ENCODE measurements at places on chromosomes 2 and 18.

DNA sequence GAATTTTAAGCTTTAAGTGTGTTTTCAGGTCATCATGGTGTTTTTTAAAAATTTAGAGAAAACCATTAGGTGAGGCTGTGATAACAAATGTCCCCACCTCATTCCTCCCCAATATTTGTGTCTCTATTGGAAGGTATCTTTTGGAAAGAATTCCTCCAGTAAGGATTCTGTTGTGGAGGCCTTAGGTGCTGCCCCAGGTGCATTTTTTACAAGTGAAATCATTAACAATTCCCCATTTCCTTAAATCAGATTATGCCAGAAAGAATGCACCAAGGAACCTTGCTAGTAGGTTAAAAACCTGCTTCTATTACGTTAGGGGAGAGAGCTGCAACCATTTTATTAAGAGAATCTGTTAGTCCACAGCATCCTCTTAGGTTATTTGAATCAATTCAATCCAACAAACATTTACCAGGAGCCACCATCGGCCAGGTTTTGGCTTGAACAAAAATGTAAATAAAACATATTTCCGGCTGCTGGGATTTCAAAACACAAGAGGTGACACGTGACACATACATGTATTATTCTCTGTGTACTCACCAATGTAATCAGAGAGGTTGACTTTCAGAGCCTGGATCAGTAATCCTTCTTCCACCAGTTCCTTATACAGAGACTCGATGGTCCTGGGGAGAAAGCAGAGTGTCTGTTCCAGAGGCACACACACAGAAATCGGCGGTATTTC, 112.5 kb upstream of the ASB18 start:
- no peak for DNase-seq

DNA sequence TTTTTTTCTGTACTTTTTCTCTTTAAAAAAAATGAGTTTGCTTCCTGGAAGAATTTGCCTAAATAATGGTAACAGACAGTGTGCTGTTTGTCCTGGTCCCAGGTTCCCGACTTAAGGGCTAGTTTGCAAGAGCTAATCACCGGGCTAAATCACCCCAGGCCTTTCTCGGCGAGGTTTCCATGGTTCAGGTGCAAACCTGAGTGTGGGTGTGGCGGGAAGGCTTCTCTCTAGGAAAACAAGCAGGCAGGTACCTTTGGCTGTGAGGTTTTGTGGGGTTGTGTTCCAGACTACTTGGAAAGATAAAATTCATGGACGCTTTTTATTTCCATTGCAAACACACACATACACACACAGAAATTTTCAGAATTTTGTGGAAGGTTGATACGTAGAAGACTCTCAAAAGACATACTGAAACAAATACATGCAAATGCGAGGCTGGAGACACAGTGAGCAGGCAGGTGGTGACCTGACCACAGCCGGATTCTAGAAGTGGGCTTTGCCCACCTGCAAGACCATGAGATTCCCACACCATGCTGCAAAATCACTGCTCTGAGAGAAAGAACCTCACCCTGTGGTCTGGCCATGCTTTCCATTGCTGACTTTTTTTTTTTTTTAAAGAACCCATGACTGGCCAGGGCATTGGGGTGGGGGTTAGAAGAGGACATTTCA, 815 bp downstream of the CNDP1 start:
- no peak for DNase-seq

- no peak for DNase-seq
Observed at GRCh38 chr2:136389809-136390208, 271.9 kb upstream of the CXCR4 start.

DNA sequence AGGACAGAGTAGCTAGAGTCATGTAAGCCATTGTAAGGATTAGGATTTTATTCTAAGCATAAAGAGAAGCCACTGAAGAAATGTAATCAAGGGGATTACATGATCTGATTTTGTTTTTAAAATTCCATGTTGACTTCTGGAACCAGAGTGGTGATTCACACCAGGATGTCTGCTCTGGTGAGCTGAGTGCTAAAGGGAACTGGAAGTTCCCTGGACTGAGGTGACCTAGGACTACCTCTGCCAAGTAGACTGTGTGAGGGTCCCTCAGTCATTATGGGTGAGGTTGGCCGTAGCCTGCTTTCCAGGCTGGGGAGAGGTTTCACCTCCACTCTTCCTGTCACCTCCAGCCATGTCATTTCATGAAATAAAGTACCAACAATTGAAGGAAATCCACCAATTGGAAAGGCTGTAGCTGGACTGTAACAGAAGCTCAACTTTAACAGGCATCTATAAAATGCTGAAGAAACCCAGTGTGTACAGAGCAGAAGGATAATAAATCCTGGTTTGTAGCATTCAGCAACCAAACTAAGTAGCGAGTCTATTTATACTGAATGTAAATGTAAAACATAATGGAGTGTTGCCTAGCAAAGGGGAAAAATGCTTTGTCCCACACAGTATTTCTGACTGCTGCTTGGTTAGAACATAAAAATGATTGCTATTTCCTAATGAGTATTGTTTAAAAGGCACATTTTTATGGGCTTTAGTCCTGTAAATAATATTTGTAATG, 507.4 kb upstream of the PKDCC start:
- no peak for DNase-seq

DNA sequence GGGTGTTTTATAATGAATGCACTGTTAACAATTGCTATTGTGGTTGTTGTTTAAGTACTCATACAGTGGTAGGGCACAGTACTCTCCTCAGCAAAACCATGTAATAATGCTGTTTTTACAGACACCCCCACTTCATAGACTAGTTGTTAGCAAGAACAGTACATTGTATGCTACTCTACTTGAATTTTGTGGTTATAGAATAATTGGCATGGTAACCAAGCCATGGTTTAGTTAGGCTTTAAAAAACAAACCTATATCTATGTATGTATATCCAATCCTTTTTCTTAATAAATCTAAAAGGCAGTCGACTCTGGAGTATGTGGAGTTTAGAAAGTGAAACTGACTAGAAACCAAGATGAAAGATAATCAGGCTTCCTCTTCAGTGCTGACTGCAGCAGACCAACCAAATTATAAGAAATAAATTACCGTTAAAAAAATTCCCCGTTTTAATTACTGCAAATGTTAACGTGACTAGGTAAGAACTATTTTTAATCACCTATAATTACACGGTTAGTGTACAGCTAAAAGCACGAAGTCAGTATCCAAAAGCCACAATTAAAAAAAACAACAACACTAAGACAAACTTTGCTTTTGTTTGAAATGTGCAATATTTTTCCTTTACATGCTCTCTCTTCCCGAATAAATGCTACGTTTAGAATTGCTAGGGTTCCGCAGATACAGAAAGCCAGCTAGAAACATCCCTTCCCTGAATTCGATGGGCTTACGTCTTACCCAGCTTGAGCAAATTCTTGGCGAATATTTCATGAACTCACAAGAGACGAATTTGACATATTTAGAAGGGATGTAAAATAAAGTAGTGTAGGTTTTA, 113.3 kb upstream of the SERTAD2 start:
- DNase-seq = no peak

- DNase-seq = no peak
Observed at GRCh38 chr2:129492548-129492947, 486.9 kb upstream of the RAB6C start.

DNA sequence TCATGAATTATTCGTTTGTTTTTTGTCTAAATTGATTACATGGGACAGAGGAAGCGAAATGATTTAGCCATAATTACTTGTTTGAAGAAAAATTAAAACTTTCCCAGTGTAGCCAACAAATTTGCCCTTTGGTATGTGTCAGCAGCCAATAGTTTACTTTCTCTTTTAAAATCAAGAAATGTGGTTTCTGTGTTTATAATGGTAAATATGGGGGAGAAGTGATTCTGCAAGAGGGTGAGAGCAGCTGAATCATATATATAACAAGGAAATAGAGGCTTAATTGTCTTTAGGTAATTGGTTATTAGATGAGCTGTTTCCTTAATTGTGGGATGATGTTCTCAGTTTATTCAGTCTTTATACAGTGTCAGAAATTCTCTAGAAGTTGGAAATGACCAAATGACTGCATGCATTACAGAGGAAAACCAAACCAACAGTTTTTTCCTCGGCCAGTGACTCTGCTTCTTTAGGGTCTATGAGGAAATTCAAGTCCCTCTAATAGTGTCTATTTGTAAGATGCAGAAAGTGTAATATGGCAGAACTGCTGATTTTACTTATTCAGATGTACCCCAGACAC, 132.9 kb downstream of the AGPS start:
- DNase-seq = no peak

- DNase-seq = no peak
Observed at GRCh38 chr2:88615822-88616221, 11.4 kb downstream of the EIF2AK3 start.

- no peak for DNase-seq
Observed at GRCh38 chr2:236684504-236685256, 115.1 kb downstream of the ACKR3 start.
